ENCODE measurements at places on chromosomes 16 and 17.

- peak; percentile 36 for DNase-seq
Observed at GRCh38 chr16:76535-77272, 1.3 kb upstream of the MPG start.

- peak; percentile 72 for DNase-seq
Observed at GRCh38 chr16:72172105-72173034, at the start of gene PMFBP1. PMFBP1 (minus strand) TSS chr16:72172155; CDS start chr16:72171208, 947 bp downstream.

DNA sequence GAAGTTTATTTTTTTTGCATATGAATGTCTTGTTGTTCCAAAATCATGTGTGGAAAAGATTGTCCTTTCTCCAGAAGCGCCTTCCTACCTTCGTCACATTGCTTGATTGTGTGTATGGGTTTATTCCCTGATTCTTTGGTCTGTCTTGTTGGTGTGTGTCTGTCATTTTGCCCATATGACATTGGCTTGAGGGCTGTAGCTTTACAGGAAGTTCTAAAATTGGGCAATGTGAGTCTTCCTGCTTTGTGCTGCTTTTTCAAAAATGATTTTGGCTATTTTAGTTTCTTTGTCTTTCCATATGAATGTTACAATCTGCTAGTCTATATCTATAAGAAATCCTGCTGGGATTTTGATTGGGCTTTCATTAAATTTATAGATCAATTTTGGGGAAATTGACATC, 217.2 kb downstream of the SNX29 start:
- DNase-seq = no peak

GRCh38 chr17:47654991-47655390, 5.3 kb downstream of the KPNB1 start:
- DNase-seq = no peak

GRCh38 chr17:74484066-74484465, 17.6 kb downstream of the CD300A start:
- no peak for DNase-seq

- no peak for DNase-seq
Observed at GRCh38 chr16:85054948-85055492, 27.4 kb downstream of the KIAA0513 start.

GRCh38 chr17:17258998-17259397, 22.0 kb upstream of the FLCN start:
- DNase-seq = no peak

DNA sequence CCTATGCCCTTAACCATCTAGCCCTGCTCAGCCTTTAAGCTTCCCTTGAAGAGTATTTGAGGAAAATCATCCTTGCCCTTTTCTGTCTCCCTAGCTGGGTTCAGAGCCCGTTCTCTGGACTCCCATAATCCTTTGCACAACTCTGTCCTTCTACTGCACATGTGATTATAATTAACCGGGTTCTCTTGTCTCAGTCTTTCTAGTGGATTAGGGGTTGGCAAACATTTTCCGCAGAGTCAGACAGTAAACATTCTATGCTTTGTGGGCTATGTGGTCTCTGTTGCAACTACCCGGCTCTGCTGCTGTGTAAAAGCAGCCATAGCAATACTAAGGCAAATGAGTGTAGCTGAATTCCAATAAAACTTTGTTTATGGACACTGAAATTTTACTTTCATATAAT, 80.0 kb downstream of the CDRT15 start:
- DNase-seq = no peak

Data from activated CD4-positive, alpha-beta T cell treated with anti-CD3 and anti-CD28 coated beads, Interleukin-10, Interleukin-2, amounts not matched to agents 100 ng/mL and 50 ng/mL, durations not matched to agents 16 hours and 8 hours (primary cell).